ENCODE measurements at places on chromosomes 1 and 21. TPM values are rescaled to one million over a fixed set of nuclear protein-coding genes. Genes with fewer than 3 reads are reported as not detected.

GRCh38 chr1:212515329-212515760 is 82.6 kb downstream of the NENF start:
- DNase-seq: no peak

DNA sequence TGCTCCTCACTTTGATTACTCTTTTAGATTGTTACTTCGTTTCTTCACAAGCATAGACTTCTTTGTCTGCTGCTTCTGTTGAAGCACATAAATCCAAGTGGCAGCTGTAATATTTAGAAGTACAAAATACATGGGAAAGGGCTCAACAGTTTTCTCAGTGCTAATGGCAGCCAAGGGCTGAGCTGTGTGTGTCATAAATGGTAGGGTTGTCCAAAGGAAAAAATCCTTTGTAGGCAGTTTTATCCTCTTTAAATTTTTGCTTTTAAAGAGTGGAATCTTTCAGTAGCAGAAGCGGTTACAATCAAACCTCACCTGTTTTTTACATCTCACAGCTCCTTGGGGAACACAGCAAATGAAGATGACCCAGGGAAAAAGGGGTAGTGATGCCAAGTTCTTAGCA is 650.8 kb downstream of the PLPP3 start:
- DNase-seq: no peak

GCSAML gene
- 0.89 TPM for total RNA-seq

- DNase-seq: no peak
Observed at GRCh38 chr1:23533246-23534023, 2.4 kb upstream of the E2F2 start.

GRCh38 chr1:35164893-35165292 is 28.1 kb downstream of the SFPQ start:
- DNase-seq: no peak

DNA sequence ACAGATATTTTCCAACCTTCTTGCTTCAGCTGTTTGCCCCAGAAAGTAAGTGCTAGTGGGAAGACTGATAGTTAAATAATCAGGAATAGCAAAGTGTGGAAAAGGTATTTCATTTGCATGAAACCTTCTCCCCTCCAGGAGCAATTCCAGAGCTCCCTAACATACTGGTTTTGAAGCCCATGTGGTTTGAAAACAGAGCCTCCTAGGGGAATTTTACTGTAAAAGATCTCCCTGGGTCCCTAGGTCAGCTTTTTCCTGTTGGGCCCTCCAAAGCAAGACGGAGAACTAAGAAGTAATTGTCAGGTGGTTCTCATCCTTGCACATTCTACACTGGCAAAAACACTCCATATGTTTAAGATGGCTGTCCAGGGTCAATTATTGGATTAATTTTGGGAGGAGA is 218.7 kb upstream of the FOXD3 start:
- no peak for DNase-seq

- DNase-seq: peak; percentile 47
Observed at GRCh38 chr1:206002871-206003801, at the start of gene RAB7B. RAB7B (minus strand) TSS chr1:206003395; CDS start chr1:205994135, 9,260 bp downstream.

C1QTNF12 gene
- 54.0 TPM for total RNA-seq

- no peak for DNase-seq
Observed at GRCh38 chr1:226788965-226789364, 49.9 kb upstream of the ITPKB start.

ZMYND12 gene
- 1.2 TPM for total RNA-seq

GSTM1 gene
- total RNA-seq: 18.0 TPM

GRCh38 chr1:113784104-113784779 is 25.0 kb upstream of the PHTF1 start:
- DNase-seq: no peak

- no peak for DNase-seq
Observed at GRCh38 chr1:207787776-207788175, 35.9 kb downstream of the CD46 start.

- DNase-seq: no peak
Observed at GRCh38 chr1:100404821-100405220, 52.5 kb downstream of the CDC14A start.

DNA sequence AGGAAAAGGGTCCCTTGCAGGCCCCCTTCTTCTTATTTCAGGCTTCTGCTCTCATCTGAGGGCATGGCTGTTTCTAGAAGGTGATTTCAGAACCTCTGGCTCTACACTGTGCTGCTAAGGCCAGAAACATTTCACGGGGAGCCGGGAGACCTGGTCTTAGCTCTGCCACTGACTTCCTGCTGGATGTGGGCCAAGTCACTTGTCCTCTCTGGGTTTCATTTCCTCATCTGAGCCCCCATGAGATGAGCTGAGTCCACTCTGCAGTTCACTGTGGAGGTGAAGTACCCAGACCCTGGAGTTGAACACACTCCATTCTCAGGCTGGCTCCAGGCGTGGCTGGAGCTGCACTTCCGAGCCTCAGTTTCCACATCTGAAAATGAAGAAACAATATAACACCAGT is 2.1 kb downstream of the PADI1 start:
- peak; percentile 29 for DNase-seq

EIF2D gene
- 36.8 TPM for total RNA-seq

RHEX gene
- total RNA-seq: 3.9 TPM

DNA sequence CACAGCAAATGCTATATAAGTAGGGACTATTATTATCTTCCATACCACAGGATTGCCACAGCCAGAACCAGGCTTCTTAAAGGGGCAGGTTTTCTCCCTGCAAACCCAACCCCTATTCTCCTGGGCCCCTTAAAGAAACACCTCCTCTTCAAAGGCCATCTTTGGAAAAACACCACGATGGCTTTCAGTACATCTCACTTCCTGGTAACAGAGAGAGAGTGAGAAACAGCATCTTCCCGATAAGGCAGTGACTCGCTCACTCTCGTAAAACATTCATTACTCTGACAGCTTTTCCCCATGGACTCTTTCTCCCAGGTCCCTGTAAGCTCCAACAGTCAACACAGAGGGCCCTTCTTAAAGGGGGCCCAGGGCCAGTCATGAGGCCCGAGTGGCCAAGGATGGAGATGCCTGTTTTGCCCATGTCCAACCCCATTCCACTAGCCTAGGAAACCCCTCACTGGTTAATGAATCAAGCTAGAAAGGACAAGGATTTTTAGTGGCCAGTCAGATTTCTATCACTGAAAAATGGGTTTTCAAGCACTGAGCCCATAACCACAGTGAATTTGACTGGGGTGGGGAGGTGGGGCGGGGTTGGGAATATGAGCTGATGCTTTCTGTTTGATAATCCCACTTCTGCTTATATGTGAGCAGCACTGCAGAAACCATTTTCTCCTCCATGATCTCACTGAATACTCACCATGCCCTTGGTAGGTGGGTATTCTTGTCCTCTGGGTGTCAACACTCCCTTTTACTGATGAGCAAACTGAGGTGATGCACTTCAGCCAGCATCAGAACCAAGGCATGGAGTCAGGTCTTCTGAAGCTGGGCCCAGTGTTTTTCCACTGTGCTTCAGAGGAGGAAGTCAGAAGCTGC is 3.6 kb upstream of the NAV1 start:
- DNase-seq: no peak

DNA sequence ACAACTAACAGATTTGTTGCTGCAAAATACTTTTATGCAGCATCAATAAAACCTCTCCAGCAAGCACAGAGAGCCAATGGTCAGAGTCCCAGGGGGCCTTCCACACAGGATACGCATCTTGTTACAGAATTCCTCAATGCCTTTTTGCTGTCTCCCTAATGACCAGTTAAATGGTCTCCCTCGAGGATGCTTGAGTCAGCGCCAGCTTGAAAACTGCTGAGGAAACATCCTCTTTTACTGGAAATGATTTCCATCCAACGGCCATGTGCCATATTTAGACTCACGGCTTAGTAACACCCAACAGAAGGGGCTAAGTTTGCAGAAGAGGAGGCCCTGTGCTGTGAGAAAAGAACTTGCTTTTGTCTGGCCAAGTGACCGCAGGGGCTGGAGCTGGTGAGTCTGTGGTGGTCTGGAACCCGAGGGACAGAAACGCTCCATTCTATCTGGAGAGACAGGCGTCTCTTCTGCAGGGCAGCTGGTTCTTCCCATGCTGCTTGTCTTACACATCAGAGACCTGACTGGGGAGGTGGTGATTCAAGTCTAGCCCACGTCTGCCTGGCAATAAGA is 496.4 kb downstream of the SETD4 start:
- DNase-seq: peak; percentile 31

All from mucosa of descending colon (tissue), 3 donors.